ENCODE measurements at places on chromosomes 7 and 10. TPM values are rescaled to one million over a fixed set of nuclear protein-coding genes. Genes with fewer than 3 reads are reported as not detected.

Gene RTKN2
- 0.89 TPM for total RNA-seq

Gene EPO
- not detected for total RNA-seq

Gene BHLHA15
- total RNA-seq: 0.50 TPM

Gene CALHM3
- total RNA-seq: 0.50 TPM

Gene BCCIP
- 103 TPM for total RNA-seq

Gene GJD4
- total RNA-seq: not detected

Gene CHAT
- not detected for total RNA-seq

Gene TRIM50
- total RNA-seq: not detected

Gene PIP
- 0.64 TPM for total RNA-seq

Gene FAM200A
- total RNA-seq: 6.5 TPM

Gene PPA1
- 222 TPM for total RNA-seq

Gene FGL2
- total RNA-seq: not detected
